Hippocampal formation (tissue), 2 donors: ENCODE measurements at places on chromosomes 12 and 14.

- DNase-seq: no peak
These were observed 33.6 kb downstream of the PRORP start for GRCh38 chr14:35155962-35156361.

GRCh38 chr14:24251880-24252288, 9.5 kb upstream of the TINF2 start:
- DNase-seq: no peak

DNA sequence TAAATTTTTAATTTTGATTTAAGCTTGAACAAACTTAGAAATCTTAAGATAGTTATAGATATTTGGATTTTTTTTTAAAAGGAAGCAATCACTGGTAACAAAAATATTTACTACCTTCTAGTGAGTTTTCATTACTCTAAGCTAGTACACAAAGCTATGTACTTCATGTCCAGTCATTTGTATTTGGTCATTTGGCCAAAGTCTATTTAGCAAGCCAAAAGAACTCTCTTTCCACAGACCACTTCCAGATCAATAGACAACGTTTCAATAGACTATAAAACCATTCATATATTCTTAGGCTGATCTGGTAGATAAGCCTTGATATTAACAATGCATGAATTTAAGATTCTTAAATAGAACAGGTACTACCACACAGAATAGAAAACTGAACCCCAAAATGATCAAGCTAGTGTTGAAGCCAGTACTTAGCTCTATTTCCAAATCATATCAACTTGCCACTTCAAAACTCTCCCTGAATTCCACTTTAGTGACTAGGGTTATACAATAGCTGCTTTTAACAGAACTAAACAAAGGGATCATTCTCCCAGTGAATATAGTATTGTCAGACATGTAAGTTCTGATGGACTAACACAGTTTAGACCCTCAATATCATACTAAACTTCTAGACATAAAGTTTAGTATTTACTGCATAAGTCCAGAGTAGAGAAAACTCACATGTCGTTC, 21.7 kb downstream of the CAPRIN2 start:
- DNase-seq: no peak

DNA sequence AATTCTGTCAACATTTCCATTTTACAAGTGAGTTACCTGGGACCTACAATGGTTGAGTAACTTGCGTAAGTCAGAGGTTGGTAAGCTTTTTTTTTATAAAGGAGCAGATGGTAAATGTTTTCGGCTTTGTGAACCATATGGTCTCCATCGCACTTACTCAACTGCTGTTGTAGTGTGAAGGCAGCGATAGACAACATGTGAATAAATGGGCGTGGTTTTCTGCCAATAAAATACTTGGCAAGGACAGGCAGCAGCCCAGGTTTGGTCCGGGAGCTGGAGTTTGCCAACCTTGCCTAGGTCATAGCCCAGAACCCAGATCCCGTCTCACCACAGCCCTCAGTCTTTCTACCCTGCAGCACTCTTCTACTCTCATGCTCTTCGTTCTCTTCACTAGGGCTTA, 6.3 kb downstream of the DDX55 start:
- DNase-seq: no peak

DNA sequence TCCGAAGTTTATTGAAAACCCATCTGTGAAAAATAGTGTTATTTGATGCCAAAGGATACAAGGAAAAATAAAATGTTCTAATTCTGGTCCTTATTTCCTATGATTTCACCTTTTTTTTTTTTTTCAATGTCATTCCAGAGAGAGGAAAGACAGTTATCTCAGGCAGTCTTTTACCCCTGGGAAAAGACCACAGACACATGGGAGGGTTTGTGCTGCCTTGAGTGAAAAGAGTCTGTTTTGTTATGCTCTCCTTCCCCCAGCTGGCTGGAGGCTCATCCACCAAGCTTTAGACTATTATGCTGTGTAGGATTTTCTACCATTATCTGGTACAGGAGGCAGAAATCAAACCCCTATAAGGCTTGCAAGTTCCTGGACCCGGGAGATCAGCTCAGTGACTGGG, 151.8 kb downstream of the CRADD start:
- DNase-seq: no peak

DNA sequence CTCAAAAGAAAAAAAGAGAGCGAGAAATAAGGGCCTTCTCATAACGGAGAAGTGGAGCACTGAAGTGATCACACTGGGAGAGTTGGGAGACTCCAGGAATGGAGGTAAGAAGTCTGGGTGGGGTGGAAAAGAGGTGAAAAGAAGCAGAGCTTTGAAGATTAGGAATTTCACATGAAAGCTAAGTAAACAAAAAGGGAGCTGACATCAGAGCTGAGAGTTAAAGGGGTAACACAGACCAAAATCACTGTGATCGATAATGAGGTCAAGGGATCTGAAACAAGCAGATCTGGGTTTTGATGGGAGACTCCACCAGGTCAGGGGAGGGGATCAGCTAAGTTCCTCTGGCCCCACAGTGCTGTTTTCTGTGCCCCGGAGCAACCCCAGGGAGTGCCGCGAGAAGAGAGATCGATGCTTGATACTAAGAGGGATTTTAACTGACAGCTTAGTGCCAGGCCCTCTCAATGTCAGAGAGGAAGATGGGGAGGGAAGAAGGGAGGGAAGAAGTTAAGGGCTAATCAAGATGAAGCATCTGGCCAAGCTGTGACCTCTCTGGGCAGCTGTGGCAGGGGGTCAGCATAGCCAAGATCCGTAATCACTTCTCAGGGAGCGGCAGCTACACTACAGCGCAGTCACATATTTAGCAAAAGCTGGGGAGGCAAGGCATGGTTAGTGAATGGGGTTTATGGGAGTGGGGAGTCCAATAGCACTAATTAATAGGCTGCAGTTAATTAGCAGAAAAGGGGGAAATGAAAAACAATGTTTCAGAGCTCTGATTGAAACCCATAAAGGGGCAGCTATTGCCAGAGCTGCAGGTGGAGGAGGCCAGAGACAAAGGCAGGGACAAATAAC, 8.0 kb downstream of the AQP6 start:
- DNase-seq: no peak

GRCh38 chr12:15005064-15005463, 32.2 kb downstream of the PDE6H start:
- DNase-seq: no peak

DNA sequence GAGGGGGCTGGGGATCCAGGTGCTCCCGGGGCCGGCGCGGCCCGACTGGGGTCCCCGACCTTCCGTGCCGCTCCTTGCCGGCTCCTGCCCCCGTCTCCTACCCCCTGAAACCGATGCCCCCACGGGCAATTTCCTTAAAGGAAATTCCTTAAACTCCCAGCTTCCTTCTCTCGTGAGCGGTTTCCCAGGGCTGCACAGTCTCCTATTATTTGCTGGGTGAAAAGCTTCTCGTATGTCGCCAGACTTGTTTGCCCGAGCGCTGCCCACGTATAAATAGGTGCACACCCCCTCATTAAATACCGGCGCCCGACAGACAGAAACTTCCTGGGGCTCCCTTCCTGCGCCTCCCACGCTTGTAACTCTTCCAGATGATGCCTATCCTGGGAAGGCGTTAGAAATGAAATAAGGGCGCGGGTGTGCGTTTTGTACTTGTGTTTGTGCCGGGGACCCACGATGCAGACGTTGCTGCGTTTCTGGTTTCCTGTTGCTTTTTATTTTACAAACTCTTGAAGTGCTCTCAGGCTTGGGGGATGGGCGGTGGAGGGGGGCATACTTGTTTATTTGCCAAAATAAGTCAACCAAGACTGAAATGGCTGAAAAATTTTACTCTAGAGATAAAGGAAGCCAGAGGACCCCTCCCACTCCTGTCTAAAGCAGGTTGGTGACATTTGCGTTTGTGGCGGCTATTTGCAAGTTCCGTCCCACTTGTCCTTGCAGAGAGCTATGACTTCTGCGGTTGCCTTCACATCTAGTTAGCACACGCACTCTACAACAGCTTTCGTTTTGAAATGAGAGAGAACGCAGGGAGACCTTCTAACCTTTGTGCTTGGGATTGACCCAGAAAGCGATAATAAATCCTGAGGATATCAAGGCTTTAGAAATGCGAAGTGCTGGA, 1.0 kb downstream of the HIP1R start:
- DNase-seq: no peak

GRCh38 chr12:83848702-83849101, 1063.9 kb downstream of the SLC6A15 start:
- no peak for DNase-seq

DNA sequence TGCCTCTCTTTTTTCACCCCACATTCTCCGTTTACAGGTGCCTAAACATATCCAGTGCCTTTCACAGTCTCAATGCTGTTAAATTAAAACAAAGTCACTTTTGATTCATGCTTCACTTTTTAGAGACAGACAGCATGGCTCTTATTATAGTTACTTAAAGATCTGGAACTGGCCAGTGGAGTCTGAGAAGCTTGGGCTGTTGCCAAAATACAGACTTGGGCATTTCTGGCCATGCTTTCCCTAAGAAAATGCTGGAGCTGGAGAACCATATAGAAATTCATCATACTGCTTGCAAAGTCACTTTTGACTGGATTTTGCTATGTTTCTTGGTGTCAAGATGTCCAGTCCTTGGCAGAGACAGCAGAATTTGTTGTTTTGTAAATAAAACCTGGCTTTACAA, 12.2 kb upstream of the GPR68 start:
- no peak for DNase-seq

DNA sequence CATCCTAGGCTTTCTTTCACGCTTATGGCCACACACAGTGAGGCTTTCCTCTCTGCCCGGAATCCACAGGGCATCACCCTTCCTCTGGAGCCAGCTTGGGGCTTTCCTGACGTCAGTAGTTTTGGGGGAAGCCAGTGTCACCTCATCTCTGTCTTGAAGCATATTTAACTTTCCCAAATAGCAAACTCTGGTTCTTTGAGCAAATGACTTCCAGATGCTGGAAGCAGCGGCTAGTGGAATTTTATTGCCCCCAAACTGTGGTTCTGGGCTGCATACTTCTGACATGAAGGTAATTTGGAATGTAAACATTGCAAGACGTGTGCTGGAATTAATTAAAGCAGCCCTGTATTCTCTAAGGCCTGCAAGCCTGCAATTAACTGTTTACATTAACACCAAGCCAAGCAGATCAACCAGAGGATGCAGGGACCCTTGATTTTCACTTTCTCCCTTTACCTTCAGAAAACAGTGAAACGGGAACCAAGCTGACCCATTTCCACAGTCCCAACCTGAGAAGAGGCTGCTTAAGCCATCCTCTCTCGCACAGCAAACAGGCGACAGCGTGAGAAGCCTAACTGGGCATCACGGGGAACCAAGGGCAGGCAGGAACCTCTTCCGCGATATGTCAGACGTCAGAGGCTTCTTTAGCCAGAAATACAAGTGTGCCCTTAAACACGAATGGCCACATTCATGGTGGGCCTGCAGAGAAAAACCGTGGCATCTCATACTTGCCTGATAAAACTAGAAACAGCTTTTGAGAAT, 258.4 kb downstream of the CACNA1C start:
- no peak for DNase-seq
